ENCODE measurements at places on chromosomes 5 and 9.

DNA sequence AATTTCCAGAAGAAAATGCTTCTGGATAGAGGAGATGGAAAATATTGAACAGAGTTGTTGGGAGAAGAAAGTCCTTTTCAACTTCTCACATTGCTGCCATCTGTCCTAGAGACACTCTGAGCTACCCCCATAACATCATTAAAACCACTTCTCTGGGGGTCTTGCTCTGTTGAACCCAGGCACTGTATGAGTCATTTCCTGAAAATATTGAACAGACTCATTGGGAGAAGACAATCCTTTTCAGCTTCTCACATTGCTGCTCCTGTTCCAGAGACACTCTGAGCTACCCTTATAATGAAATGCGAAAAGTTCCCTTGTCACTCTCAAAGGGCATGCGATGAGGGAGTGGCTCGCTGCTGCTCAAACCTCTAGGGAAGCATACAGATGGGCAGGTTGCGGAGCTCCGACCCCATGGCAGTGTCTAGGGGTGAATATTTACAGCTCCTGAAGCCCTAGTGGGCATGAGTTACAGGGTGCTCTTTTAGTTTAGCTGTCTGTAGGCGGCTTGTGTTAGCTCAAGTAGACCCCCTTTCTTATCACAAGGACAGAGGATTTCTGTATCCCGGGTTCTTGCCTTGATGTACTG is 90.7 kb downstream of the CDKN2A start:
- DNase-seq: no peak

- DNase-seq: no peak
These were observed 29.9 kb downstream of the TMC1 start for GRCh38 chr9:72551306-72551705.

DNA sequence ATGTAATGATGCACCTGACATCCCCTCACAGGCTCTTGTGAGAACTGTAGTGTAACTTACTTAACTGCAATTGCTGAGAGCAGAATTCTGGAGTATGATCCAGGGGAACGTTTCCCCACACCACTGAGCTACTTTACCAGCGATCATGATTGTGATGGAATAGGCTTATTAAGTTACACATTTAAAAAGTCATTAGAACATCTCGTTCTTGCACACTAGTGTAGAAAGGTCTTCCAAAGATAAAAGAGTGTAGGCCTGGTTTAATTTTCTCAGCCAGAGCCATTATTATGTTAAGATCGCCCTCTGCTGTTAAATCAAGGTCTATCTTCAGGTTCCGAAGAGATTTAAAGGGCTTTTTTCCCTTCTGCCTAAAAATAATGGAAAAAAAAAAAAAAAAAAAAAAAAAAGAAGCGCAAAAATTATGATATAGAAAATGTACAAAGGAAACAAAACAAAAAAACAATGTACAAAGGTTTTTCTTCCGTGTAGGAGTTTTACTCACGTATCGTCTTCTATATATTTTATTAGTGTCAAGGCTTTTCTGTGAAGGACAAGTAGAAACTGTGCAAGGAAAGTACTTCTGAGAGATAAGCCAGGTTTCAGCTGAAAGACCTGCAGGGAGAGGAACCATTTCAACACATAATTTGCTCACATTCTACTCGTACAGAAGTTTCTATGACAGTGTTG is 18.6 kb upstream of the MOB3B start:
- peak; percentile 19 for DNase-seq

- DNase-seq: no peak
These were observed 47.4 kb downstream of the KCNT1 start for GRCh38 chr9:135749171-135750045.

- DNase-seq: no peak
These were observed 45.7 kb upstream of the ADRB2 start for GRCh38 chr5:148780711-148781110.

Data from NCI-H510A treated with DMSO at 0.1 percent for 48 hours (cell line).